Stimulated activated CD4-positive, alpha-beta T cell treated with anti-CD3 and anti-CD28 coated beads, Interleukin-1b, Interleukin-23, amount 100 ng/mL, for 24 hours (primary cell): ENCODE measurements at places on chromosomes 6 and 20.

DNA sequence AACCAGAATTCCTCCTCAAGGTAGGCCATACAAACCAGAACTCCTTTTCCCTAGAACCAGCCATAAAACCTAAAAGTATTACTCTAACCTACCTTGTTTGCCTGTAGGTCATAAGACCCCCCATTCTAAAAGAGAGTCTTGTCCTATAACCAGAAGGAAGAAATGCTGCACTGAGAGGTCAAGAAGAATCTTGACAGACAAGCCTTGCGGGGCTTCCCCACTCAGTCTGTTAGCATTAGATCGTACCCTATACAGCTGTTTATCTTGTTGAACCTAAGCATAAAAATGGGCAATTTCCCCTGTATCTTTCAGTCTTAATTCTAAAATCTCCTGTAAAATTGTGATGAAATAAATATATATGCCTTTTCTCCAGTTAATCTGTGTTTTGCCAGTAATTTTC, 52.3 kb upstream of the HFE start:
- no peak for DNase-seq

DNA sequence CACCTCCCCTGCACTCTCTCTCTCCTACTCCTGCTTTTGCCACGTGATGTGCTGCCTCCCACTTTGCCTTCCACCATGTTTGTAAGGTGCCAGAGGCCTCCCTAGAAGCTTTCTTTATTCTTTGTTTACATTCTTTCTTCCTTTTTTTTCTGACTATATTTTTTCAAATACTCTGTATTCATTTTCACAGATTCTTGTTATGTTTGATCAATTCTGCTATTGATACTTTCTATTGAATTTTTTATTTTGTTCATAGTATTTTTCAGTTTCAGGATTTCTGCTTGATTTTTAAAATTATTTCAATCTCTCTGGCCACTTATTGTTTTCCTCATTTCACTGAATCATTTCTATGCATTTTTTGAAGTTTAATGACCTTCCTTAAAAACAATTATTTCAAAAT, 801.8 kb downstream of the GRIK2 start:
- DNase-seq = no peak

DNA sequence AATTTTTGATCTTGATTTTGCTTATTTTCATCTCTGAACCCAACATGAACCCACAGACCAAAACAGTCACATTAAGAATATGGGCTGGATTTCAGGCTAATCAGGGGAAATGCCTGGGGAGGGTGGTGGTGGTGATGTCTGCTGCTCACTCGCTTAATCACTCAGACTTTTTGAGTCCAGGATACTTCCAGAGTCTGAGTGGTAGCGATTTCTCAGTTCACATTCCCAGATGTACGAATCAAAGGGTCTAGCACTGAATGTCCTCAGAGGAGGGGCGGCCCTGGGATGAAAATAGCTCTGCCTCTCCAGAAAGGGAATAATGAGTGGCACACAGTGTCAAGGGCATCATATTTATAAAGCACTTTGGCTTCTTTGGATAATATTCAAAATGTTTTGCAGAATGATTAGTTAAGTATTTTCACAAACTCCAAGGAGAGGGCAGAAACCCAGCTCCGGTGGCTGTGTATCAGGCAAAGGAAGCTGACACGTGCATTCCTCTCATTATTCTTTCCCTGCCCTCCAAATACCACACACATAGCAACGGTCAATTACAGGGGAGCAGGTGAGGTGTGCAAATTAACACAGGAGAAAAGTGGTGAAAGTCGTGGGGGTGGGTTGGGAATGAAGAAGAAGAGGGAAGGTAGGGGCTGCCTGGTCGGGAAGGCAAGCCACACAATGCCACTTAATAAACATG, 345.2 kb upstream of the RSPO3 start:
- no peak for DNase-seq

- DNase-seq = no peak
These were observed 330.6 kb upstream of the EPHA7 start for GRCh38 chr6:93749930-93750329.

DNA sequence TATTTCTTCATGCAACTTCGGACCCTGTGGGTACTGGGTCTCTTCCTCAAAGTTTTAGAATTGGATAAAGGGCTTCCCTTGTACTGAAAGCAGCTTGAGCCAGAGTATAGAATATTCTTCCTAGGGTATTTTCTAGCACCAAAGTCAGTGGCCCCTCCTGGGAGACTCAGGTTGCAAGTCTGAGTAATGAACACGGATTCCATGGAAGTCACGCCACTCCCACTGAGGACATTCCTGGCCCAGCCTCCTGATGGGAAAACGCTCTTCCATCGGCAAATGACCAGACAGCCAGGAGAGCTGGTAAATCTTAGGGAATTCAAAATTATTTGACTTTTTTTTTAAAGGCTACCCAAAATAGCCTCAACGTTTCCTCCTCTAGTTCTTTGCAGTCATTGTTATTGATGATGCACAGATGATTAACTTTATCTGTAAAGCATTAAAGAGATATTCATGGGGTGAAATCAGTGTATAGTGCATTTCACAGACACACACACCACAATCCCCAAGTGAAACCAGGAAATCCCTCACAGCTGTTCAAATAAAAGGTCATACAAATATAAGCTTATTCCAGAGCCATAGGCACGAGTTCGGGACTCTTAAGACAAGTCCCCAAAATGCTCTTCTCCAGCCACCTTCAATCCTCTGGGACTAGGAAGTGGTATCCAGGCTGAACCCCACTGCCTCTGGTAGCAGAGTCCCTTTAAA, 248.8 kb downstream of the SOD2 start:
- DNase-seq = no peak

- DNase-seq = no peak
These were observed 59.1 kb downstream of the MBOAT1 start for GRCh38 chr6:20153194-20153593.

GRCh38 chr20:24823176-24823784, 125.8 kb upstream of the CST7 start:
- no peak for DNase-seq

DNA sequence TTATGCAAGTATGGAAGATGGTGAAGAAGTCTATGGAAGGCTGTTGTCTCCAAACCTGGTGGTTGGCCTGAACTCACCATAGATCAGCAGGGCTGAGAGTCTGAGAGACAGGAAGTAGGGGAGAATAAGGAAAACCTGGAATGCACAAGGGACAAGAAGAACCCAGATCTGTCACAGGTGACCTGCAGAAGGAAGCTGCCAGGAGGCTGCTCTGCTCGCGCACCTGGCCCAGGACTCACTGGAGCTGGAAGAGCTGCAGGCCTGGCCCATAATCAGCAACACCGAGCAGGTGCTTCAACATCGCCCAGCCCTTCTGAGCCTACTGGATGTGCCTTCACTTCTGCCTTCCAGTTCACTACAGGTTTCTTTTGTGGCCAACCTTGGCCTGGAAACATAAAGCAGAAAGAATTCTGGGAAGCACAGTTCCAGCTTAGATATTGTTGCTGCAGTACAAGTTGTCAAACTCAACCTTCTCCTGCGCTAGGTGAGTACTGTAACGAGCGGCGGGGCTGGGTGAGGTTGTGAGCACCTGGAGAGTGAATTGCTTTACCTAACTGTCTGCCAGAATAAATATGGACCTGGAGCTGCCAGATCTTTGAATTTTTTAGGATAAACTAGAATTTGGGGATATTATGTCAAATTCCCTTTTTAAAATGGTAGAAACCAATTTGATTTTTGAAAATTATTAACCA, 82.4 kb downstream of the CDH26 start:
- no peak for DNase-seq

GRCh38 chr6:138509371-138509770, 10.1 kb upstream of the NHSL1 start:
- peak; percentile 18 for DNase-seq

DNA sequence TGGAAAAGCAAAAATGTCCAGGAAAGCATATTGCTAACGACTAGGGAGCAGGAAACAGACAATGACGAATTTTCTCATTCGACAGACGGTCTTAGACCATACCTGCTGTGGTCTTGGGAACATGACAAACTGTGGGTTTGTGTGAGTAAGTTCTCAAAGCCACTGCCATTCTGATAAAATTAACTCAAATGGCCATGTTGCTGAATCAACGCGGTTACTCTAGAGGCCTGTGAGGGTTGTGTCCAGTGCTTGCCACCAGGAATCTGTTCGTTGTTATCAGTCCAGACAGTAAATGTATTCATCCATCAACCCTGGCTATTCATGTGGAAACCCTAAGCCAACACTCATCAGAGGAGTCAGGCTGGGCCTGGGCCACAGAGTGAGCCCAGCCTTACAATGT, 124.3 kb downstream of the MYLK4 start:
- no peak for DNase-seq
